ENCODE measurements at places on chromosomes 7 and 10.

DNA sequence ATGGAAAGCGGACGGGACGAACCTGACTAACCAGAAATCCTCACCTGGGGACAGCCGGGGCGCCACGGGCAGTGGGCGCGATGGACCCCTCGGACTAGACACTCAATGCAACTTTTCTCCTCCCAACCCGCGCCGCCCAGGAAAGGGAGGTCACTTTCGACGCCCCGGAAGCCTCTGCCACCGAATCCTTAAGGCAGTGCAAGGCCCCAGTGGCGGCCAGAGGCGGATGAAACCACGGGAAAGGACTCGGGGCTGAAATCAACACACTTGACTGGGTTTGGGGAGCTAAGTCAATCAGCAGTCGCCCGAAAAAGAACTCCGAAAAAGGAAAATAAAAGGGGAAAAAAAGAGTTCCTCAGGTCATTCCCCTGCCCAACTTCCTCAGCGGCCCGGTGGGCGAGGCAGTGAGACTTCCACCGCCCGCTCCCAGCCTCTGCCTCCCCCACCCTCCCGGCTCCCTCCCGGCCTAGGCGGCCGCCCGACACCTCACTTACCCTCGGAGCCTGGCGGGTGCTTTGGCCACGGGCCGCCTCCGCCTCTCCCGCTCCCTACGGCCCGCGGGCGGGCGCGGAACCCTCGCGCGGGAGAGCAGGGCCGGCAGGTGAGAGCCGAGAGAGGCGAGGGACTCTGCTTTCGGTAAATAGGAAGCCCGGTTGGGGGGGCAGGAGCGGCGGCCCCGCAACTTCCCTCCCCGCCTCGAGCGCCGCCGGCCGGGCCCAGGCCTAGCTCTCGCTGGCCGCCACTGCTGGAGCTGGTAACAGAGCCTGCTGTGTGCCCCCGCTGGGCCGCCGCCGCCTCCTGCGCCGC lies 518 bp downstream of the WAPL start:
- peak; percentile 49 for DNase-seq

GRCh38 chr7:68246189-68246633 lies 1249.6 kb downstream of the TYW1 start:
- DNase-seq: no peak

DNA sequence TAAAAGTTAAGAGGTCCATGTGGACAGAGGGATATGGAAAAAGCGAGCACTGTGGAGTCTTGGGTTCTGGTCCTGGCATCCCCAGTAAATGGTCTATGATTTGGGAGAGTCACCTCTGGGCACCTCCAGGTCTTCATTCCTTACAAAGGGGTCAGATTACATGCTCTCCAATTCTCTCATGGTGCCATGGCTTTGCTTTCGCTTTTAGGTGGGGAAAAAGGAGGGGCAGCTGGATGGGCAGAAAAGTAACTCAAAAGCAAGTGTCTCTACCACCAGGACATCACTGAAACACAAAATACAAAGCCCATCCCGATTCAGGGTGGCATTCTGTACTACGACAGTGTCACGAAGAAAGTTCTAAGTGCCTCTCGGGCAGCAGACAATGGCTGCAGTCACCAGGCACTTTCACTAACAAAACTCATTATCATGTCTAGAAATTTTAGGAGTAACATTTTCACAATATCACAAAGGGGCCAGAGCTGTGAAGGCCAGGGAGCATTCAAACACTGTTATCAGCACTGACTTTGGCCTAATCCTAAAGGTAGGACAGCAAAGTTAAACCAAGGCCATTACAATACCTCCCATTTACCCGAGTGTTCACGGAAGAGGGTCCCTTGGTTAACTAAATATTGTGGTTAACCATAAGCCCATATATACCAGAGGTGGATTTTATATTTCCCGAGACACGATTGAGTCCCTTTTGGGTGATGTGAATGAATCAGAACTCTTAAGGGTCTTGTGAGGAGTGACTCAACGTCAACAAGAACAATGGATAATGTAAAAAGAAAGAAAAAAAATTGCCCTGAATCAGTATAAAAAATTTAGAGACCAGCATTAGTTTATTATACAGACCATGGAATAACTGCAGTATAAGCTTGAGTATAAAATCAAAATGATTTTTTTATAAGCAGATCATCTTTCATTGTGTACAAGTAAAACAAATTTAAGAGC lies 2.5 kb downstream of the PSAP start:
- DNase-seq: no peak

DNA sequence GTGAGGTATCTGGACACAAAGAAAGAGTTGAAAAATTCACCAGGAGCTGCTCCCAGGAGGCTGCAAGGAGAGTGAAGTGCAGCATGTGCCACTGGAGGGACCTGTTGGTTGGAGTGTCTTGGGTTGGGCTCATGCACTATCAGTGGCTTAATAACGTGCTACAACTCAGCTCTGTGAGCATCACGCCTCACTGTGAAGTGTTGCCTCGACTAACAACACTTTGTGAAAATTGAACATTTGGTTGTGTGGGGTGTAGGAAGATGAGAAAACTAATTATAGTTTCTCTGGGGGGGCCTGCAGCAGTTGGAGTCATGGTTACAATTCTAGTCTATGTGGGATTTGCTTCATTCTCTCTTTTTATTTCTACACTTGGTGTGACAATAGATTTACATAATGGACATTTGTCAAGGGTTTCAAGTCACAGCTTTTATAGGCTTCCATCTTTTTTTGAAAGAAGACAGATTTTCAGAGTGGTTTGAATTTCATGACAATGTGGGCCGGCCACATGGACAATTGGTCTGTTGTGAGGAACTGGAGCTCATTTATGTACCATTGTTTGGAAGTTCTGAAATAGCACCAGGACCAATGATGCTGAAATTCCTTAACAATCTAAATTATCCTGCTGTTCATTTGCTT lies 121.3 kb downstream of the RAMP3 start:
- DNase-seq: no peak

- no peak for DNase-seq
Observed at GRCh38 chr10:97684866-97685394, 2.1 kb downstream of the AVPI1 start.

DNA sequence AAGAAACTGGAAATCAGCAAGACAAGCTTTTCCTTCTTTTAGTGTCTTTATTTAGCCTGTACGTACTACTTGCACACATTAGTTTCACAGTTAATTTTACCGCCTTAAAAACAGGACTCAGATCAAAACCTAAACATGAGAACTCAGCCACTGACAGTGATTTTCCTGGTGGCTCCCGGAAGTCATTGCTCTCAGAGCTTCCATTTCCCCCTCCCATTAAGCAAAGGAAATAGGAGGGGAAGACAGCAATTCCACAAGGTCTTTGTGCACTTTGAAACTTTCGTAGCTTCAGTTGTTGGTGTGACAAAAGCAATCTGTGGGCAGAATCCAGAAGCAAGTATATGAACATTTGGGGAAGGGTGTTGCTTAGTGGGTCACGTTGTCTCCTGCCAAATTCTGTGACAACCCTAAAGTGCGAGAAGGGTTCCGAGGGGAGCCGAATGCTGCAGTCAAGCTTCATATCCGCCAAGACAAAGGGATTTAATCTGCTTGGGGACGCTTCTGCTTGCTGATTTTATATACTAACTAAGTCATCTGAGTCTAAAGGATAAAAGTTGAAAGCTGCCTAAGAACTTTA lies 30.4 kb downstream of the FAM53B start:
- no peak for DNase-seq

- no peak for DNase-seq
Observed at GRCh38 chr7:138980563-138981291, 462 bp downstream of the KIAA1549 start.

DNA sequence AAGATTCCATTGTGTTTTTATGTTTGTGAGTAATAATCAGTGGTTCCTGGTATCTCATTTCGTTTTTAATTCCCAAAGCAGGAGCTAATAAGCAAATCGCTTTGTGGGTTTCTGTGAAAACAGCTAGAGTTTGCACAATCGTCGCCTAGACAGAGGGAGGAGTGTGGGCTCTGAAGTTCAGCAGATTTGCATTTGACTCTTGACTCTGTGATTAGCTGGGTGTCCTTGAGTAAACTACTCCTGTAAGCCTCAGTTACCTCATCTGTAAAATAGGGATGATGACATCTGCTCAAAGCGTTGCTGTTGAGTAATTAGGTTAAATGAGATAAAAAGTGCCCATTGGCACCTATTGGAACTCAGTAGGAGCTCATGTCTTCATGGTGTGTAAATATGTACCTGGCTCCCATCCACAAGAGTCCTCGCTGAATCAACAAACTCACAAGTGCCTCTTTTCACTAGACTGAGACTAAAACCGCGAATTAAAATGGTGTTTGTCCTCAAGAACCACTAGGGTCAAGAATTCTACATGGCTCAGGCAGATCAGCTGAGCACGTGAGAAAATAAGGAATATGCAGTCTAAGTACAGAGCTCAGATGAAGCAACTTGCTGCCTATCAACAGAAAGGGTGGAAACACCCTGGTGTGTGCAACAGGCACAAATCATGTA lies 385.8 kb upstream of the C7orf33 start:
- no peak for DNase-seq

DNA sequence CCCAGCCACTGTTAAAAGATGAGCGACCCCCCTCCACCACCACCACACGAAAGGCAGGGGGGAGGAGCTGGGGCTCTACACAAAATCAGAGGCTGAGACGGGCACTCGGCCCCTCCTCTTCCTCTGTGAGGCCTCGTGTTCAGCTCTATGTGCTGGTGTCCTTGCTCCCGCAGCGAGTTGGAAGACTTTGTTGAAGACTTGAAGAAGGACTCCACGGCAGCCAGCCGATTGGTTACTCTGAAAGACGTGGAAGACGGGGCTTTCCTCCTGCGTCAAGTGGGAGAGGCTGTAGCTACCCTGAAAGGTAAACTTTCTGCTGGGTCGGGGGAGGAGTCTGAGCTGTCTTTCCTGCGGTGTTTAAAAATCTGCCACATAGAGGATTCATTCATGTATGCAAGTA lies 203.7 kb downstream of the ARHGAP21 start:
- DNase-seq: no peak

- no peak for DNase-seq
Observed at GRCh38 chr7:120995654-120996053, 7.1 kb downstream of the CPED1 start.

DNA sequence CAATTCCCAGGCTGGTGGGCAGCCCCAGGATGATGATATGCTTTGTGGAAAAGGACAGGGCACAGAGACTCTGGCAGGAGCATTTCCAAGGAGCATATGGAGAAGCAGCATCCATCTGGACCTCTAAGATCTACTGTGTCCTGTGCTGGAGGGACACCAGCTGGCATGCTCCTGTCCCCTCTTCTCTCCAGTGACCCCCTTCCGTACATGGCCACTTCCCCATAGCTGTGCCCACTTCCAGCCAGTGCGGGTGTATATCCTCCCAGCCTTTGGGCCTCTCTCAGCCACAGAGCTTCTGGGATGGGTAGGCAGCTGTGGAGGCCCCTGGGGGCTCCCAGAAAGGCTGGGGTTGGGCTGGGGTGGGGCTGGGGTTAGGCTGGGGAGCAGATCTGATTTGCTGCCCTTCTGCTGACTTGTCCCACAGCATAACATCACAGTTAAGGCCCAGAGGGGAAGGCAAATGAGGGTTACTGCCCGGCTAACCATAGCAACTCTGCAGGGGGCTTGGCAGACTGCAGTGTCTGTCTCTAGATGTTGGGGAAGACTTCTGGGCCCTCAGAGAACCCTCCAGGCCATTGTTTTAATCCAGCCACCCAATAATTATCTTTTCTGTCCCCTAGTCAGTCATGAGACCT lies 6.3 kb downstream of the NPFFR1 start:
- no peak for DNase-seq

GRCh38 chr7:103391976-103392375 lies 44.5 kb downstream of the PSMC2 start:
- no peak for DNase-seq

DNA sequence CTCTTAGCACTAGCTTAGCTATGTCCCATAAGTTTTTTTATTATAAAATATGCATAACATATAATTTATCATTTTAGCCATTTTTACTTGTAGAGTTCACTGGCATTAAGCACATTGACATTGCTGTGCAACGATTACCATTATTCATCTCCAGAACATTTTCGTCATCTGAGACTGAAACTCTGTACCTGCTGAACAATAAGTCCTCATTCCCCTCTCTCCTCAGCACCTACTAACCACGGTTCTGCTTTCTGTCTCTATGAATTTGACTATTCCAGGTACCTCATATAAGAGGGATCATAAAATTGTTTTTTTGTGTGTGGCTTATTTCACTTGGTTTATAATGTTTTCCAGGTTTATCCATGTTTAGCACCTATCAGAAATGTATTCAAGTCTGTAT lies 64.1 kb downstream of the SHOC2 start:
- DNase-seq: no peak

GRCh38 chr10:86653379-86653778 lies 968 bp upstream of the OPN4 start:
- DNase-seq: no peak

DNA sequence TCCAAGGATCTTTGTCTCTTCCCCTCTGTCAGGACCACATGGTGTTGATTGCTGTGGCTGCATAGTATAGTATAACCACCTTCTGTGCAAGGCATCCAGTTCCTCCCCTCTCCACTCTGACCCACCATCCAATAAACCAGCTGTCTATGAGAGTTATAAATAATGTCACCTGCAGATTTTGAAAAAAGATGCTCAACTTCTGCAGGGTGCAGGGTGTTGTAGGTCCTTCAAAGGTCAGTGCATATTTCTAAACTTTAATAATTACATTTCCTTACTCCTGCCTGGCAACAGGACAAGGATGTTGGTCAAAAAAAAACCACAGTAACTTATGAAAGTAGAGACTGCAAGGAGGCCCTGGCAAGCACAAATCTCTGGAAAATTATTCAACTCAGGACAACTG lies 166.2 kb downstream of the PKD1L1 start:
- no peak for DNase-seq

DNA sequence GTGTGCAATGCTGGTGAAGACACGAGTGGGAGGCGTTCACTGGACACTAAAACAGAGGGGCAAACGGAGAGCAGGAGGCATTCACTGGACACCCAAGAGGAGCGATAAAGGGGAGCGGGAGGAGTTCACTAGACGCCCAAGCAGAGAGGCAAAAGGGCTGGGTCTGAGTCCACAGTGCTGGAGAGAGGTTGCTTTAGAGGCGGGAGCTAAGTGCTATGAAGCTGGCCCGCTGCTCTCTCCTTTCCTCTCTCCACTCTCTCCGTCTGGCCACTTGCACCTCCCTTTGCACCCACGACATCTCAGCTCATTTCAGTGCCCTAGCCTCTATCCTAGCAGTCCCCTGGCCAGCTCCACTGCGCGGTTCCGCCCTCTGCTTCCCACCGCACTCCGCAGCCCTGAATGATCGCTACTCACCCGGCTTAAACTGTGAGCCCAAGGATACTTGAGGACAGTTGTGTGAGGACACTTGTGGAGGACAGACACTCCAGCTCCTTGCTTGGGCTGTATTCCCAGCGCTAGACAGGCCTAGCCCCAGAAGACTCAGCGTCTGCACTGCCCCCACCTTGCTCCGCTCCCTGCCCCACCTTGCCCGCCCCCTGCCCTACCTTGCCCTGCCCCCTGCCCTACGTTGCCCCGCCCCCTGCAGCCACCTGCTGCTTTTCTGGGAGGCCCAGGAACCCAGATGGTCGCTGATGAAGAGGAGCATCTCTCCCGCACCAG lies 78.8 kb upstream of the CPXM2 start:
- DNase-seq: no peak
